Activated CD4-positive, alpha-beta T cell treated with anti-CD3 and anti-CD28 coated beads for 24 hours (primary cell): ENCODE measurements at places on chromosomes 4 and X.

DNA sequence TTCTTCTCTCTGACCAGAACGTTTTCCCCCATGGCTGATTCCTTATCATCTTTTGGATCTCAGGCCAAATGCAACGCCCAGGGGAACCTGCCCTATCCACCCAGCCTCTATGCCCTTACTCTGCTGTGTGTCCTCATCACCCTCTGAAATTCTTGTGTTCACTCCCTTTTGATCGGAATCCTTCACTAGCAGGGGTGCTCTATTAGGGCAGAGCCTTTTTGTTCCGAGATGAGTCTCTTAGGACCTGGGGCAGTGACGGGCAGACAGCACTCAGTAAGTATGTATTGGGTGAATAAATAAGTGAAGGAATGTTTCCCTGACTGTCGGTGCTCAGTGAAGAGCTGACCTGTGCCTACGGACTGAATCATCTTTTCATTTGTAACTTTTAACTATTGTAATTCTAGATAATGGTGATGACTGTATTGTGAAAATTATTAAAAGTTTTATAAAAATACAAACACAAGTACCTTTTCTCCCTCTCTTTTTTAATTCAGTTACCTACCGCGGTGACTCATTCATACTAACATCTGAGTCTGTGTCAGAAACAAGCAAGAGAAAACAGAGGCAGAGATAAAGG is 4.8 kb upstream of the TENM3 start:
- DNase-seq, result no peak

GRCh38 chr4:39044956-39045826 is 13.0 kb upstream of the TMEM156 start:
- DNase-seq, result no peak

GRCh38 chr4:121239951-121240350 is 75.8 kb upstream of the TNIP3 start:
- no peak for DNase-seq

DNA sequence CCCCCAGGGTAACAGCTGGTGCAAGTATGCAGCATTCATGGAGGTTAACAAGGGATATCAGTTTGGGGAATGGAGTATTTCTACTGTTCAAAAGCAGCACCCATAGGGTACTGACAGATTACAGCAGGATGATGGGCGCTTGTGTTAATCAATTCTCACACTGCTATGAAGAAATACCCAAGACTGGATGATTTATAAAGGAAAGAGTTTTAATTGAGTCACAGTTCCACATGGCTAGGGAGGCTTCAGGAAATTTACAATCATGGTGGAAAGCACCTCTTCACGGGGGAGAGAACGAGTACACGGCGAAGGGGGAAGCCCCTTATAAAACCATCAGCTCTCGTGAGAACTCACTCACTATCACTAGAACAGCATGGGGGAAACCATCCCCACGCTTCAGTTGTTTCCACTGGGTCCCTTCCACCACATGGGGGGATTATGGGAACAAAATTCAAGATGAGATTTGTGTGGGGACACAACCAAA is 64.1 kb downstream of the TNIP2 start:
- no peak for DNase-seq

DNA sequence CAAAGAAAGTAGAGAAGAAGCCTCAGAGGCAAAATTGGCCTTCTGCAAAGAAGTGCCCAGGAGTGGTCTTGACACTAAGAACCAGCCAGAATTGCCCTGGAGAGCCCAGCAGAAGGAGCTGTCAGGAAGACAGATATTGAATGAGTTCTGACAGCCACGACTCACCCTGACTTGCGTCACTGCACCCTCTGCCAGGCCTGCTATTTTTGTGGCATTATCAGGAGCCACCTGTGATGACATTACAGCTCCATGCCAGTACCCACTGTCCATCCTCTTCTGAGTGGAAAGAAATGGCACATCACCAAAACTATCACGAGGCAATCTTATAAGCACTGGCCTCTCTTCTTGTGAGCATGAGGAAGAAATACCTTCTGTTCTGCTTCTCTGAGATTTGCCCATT is 67.7 kb downstream of the SMIM20 start:
- no peak for DNase-seq
